ENCODE measurements at places on chromosomes 6 and 20.

GRCh38 chr6:33952016-33952415 is 148.2 kb upstream of the MLN start:
- DNase-seq, result no peak

DNA sequence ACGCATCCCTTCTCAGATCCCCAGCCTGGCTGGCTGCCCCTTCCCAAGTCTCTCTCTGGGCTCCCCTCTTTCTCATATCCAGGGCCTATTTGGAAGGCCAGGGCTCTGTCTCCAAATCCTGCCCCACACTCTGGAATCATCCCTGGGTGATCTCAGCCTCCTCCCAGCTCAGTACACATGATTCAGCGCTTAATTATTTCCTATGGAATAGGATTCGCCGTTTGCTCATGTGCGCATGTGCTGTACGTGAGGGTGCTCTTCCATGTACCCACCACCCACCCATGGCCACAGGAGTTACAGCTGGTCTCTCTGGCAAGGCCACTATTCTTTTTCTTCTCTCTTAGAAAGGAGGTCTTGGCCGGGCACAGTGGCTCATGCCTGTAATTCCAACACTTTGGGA is 81.7 kb upstream of the FOXP4 start:
- no peak for DNase-seq

- DNase-seq, result no peak
Measured at GRCh38 chr20:3759316-3759823, 8.2 kb downstream of the ADISSP start.

DNA sequence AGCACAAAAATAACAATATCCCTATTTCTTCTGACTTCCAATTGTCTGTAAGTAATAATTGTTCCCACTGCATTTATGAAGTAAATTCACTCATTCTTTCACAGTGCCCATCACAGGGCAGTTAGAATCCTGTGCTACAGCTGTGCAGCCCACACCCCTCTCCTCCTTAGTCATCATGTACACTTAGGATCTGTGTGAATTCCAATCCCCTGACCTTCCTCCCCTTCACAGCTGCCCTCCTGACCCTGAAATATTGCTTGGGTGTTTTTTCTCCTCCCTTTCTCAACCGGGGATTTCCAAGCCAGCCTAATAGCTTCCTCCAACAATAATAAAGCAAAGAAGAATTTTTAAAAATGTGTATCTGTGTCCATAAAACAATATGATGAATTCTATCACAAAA is 91.5 kb upstream of the BEND6 start:
- no peak for DNase-seq

DNA sequence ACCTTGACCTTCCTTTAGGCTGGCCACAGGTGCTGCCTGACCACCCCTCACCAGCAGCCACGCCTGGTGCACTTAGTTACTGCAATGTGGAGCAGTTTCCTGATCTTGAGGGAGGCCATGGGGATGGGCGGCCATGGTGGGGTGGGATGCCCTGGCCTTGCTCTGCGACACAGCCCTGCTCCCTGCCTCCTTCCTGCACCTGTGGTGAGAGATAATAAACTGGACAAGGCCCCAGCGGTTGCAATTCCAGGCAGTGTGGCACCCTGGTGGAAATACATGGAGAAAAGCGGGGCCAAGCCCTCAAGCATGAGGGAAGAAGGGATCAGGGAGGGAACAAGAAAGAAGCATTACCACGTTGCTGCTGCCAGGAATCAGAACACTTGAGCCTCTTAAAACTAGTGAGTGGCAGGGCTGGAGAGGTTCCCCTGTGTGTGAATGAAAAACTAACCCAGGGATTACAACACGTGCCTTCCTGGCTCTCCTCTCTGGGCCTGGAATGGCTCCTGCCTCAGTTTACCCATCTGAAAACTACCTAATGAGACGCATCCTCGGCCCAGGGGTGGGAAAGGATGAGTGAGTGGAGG is 213.2 kb downstream of the LY86 start:
- DNase-seq, result no peak

DNA sequence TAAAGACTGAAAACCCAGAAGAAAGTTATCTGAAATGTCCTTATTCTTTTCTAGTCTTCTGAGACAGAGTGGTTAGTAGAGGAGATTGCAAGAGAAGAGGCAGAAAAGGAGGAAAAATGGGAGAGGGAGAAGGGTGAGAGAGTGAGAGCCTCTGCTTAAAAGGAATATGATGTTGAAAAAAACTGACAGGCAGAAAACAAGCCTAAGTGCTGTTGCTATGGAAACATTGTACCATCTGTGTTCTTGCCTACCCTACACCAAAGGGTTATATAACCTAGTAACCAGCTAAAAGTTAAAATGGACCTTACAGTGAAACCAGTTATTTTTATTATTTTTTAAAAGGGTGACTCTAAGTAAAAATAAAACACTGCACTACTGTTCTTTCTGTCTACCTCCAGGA is 28.3 kb upstream of the SH3BGRL2 start:
- DNase-seq, result no peak

DNA sequence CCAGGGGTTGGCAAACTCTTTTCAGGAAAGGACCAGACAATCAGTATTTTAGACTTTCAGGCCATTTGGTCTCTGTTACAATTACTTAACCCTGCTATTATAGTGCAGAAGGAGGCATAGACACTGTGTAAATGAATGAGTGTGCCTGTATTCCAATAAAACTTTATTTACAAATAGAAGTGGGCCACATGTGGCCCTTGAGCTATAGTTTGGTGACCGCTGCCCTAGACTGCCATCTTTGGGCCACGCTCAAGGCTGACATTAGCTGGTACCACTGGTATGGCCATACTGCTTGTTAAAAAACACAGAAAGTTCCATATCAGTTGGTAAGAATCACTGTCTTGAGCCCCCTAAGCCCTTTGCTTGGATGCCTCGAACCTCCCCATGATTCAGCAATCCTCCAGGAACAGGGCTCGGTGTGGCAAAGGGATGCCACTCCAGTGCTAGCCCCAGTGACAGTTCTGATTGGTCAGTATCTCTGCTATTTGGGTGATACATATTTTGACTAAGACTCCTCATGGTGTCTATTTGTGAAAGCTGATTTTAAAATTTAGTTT is 23.3 kb upstream of the SNRNP48 start:
- no peak for DNase-seq

DNA sequence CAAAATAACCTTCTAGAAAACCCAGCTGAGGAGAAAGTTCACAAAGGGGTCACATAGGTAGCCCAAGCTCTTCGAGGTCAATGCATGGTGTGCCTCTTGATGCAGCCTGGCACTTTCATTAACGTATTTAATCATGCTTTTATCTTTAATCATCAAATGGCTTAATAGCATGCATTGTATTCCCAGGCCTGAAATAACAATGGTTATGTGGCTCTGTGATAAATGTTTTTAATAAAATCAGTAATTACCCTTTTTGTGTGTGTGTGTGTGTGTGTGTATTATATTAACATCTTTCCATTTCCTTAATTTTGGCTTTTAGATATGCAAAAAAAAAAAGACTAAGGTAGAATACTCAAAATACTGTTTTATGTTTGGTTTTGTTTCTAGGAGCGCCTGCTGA is 681.8 kb downstream of the PTPRT start:
- no peak for DNase-seq

DNA sequence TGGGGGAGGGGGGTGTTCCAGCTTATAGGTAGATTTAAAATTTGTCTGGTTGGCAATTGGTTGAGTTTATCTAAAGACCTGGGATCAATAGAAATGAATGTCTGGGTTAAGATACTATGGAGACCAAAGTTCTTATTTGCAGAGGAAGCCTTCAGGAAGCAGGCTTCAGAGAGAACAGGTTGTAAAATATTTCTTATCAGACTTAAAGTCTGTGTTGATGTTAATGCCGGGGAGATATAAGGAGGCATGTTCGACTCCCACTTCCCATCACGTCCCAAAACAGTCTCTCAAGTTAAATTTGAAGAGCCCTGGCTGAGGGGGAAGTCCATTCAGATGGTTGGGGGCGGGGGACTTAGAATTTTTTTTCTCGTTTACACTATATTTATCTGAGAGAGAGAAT is 12.3 kb upstream of the BLCAP start:
- no peak for DNase-seq

DNA sequence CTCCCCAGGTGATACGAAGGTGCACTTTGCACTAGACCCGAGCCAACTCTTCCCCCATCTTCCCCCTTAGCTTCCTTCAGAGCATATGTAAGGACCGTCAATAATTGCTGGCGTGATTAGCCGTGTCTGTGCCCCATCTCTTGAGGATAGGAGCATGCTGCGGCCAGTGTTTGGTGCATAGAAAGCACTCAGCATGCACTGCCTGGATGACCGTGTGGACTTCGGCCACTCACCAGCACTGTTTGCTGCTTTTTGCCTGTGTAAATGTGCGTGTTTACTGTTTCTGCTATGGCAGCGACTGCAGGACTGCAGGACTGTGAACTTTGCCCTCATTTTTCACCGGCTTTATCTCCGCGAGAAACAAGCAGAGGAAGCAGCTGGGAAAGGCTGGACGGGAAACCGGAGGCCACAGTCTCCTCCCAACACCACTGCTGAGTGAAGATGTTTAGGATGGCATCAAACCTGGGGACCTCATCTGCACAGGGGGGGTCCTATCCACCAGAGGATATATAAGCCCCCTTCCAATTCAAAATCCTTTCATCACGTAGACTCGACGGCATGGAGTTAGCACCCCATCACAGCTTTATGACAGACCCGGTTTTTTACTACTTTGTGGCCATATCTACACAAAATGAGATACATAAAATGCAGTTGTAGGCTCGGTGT is 150.6 kb upstream of the AFDN start:
- no peak for DNase-seq

DNA sequence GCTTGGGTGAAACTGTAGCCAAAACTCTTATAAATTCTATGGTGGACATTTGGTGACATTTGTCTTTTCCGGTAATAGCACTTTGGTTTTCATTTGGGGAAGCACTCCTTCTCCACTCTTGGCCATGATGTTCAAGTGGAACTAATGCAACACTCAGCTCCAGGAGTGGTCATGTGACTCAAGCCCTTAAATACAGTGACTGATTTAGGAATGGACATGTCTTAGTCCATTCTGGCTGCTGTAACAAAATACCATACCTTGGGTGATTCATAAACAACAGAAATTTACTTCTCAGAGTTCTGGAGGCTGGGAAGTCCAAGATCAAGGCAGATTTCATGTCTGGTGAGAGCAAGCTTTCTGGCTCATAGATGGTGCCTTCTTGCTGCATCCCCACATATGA is 10.8 kb upstream of the FKBP1A start:
- DNase-seq, result no peak

DNA sequence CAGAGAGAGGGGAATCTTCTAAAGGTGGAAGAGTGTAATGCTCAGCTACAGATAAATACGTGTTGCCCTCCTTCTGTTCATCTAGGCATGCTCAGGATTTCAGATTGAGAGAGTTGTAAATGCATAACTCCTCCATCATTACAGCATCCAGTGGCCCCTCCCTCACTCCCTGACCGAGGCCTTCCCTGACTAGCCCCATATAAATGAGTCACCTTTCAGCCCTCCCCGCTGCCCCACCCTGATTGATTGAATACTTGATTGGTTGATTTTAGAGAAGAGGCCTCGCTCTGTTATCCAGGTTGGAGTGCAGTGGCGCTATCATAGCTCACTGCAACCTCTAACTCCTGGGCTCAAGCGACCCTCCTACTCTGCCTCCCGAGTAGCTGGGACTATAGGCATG is 193.7 kb downstream of the EYA2 start:
- no peak for DNase-seq

- DNase-seq, result no peak
Measured at GRCh38 chr6:148928811-148929210, 182.0 kb downstream of the UST start.

DNA sequence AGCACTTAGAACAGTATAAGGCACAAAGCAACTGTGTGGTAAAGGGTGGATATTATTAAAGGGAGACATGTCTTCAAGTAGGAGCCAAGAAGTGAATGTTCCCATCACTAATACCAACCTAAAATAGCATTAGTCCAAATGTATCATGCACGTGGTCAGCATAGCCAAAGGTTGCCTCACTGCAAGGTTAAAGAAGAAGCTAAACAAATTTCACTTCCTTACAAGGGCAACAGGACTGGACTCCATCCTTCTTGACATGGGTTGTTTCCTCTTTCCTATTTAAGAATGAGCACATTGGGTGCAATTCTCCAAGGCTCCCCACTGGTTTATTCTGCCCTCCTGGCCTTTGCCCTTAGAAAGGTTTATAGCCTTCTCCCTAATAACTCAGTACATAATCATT is 186.7 kb downstream of the PHACTR1 start:
- no peak for DNase-seq

GRCh38 chr6:71929047-71929446 is 42.7 kb downstream of the RIMS1 start:
- DNase-seq, result no peak

GRCh38 chr6:91827151-91827550 is 1240.3 kb upstream of the MAP3K7 start:
- DNase-seq, result no peak

DNA sequence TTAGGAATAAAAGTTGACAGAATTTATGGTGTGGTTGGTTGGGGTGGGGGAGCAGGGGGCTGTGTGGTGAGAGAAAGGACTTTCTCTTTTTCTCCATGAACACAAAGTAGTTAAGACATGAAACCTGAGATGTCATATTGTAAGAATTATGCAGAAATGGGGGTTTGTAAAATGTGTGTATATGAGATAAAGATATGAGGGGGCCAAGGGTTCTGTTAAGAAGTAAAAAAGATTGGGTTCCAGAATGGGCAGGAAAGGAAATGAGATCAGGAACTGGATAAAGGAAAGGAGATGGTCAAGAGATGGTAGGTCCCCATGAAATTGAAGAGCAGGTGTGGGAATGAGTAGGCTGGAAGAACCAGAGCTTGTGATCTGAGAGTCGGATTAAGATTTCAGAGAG is 9.7 kb downstream of the RNF146 start:
- no peak for DNase-seq

DNA sequence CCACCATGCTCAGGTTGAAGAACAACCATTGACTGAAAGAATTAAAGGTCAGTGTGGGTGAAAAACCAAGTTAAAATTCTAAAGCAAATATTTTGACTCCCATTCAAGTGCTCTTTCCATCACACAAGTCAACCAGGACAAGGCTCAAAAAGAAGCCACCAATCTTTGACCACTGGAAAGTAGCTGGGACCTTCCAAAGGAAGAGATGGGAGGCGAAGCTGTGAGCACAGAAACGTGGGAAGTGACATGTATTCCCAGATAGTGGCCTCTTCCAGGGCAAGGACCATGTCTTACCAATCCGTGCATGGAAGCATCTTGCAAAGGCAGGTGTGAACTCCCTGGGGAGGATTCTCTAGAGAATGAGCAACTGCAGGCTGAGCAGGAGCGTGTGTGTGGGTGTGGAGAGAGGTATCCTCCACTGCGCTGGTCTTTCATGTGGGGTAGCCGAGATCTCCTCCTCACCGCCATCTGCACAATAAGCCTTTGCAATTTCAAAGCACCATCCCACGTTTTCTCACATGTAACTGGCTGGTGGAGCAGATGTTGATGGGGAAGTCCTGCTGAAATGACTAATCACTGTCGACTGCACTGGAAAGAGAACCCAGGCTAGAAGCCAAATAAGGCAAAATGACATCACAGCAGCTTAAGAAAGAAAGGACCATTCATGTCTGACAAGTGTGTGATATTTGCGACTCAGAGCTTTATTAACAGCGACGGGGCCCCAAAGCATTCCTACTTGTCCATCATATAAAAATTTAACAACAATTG is 189.4 kb upstream of the RREB1 start:
- peak; percentile 55 for DNase-seq

Data from stimulated activated CD4-positive, alpha-beta T cell treated with anti-CD3 and anti-CD28 coated beads, Interleukin-15, amount 100 ng/mL, for 1 hour (primary cell).